NAMALWA (cell line): ENCODE measurements at places on chromosomes 13 and 19.

GRCh38 chr13:90142251-90142650 is 1205.2 kb upstream of the MIR17HG start:
- DNase-seq, result no peak

- DNase-seq, result no peak
Measured at GRCh38 chr13:74758188-74758587, 624.0 kb upstream of the KLF12 start.

DNA sequence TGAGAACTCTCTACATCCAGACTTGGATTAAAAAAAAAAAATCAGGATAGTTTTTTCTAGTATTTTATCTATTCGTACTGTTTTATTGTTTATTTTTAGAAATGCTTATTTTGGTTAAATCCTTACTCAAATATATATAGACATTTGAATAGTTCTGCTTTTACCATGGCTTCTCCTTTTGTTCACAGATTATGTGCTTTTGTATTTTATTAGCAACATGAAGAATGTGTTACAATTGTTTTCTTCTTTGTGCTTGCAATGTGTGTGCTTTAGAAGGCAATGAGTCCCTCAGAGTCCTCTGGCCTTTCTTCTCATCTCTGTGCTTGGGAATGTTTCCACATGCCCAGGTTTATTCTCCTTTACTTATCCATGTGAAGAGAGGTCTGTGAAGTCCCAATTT is 324.0 kb downstream of the KCNRG start:
- DNase-seq, result no peak

DNA sequence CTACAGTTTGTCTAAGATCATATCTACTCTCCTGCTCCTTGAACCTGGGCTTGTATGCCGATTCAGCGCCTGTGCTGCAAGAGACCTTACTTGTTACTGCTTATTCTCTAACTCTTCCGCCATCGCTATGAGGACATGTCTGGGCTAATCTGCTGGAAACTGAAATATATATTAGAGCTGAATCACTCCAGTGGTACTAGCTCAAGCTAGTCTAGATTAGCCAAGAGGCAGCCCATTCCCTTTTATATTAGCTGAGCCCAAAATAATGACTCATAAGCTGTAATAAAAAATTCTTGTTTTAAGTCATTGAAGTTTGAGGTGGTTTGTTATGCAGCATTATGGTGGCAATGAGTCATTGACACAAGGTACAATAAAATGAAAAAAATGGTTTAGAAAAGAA is 52.8 kb downstream of the SLC6A16 start:
- no peak for DNase-seq

DNA sequence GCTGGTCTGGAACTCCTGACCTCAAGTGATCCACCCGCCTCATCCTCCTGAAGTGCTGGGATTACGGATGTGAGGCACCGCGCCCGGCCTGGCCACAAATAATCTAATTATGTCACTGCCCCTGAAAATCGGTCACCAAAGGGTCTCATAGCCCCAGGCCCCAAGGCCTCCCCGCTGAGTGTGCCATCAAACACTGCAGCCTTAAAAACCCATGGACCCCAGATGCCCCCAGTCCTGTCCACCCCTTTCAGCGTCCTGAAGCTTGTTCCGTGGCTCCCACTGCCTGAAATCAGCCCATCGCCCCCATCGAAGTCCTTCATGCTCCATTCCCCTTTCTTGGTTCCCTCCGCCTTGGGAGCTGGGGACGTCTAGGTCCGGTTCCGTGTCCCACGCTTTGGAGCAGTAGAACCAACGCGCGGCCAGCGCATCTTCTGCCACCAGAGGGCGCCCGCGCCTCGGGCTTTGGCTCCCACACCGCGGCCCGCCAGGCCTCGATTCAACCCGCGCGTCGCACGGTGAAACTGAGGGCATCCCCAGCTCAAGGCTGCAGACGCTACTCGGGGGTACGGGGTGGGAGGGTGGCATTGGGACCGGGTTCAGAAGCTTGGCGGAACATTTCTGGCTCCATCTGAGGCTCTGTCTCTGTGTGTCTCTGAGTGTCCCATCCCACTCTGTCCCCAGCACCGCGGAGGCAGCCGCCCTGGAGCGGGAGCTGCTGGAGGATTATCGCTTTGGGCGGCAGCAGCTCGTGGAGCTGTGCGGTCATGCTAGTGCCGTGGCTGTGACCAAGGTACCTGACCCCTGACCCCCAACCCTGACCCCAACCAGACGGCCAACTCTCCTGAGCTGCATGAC is 3.5 kb downstream of the YJEFN3 start:
- DNase-seq, result peak; percentile 85

DNA sequence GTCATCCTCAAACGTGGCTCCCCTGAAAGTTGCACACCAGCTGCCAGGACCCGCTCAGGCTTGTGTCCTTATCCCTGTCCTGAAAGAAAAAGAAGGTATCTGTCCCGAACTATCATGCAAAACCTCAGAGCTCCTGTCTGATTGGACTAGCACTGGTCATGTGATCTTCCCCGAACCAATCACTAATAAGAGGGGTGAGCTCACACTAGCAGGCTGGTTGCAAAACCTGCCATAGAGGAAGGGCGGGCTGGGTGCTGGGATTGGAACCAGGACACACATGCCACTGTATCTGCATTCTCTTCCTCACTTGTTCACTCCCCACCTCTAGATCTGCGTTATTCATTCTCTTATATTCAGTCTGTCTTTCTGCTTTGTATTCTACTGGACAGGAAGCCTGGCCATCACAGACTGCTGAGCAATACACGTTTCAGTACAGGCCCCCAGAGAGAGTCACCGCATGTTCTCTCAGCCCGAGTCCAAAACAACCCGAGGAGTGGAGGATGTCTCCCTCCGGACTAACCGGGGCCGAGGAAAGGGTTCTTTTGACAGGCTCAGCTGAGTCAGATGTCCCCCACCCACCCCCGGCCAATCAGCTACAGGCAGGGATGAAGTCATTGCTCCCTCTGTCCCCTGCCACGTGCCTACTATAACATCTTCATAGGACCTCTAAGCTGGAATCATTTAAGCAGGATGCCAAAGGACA is 97.7 kb downstream of the SIPA1L3 start:
- peak; percentile 93 for DNase-seq

DNA sequence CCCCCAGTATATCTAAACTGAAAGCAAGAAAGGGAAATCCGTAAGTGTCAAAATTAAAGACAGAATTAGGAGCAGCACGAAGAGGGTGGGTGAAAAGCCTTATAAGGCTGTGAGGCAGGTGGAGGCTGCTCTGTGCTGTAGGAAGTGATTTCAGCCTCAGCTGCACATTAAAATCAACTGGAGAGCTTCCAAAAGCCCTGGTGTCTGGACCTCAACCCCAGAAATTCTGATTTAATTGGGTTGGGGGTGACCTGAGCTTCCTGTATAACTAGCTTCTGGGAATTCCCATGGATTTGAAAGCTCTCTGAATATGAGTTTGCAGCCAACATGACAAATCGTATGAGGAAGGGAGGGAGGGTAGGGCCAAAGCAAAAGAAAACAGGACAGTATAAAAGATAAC is 242.4 kb upstream of the TMTC4 start:
- DNase-seq, result no peak

DNA sequence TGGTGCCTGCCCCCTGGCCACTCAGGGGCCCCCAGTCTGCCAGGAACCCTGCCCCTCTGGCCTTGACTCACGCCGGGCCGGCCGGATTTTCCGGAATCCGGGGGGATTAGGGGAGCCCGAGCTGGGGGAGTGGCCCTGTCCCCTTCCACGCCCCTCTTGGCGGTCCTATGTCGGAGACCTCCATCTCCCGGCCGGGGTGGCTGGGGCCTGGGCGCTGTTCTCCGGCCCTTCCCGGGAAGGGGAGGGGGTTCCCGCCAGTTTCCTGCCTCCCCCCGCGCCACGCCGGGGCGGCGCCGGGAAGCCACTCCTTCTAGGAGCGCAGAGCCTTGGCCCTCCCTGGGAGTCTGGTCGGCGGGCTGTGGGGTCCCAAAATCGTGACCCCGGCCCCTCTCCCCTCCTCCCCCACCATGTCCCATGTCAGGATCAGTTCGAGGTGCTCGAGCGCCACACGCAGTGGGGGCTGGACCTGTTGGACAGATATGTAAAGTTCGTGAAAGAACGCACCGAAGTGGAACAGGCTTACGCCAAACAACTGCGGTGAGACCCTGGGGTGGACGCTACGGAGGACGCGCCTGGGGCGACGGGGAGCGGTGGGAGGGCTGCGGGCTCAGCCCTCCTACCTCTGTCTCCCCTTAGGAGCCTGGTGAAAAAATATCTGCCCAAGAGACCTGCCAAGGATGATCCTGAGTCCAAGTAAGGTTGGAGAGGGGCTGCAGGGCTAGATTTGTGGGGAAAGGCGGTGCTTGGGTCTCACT is 1.3 kb downstream of the TRIP10 start:
- DNase-seq, result peak; percentile 52

DNA sequence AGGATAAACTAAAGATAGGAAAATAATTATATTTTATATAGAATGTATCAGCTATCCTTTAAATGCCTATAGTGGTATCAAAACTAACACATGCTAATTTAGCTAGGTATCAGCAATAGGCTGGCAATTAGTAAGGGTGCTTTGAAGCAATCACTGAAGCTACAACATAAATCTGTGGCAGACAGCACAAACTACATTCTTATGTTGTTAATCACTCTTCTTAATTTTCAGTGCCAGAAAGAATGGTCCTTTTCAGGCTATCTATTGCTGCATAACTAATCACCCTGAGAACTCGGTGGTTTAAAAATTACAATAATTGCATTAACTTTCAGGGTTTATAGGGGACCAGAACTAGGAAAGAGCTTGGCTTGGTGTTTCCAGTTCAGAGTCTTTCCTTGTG is 963.1 kb downstream of the EFNB2 start:
- no peak for DNase-seq

DNA sequence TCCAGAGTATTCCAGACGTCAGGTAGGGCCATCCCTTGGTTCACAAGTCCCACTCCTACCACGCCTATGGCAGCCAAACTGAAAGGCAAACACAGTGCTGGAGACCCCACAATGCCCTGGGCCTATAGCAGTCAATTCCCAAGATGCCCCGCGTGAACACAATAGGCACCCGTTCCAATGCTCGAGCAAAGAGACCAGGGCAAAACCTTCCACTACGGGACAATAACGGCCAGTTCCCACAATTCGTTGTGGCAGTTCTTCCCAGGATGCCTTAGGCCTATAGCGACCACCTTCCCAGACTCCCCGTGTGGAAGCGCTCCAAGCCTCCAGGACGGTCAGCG is 538 bp downstream of the ZNF428 start:
- DNase-seq, result peak; percentile 59

DNA sequence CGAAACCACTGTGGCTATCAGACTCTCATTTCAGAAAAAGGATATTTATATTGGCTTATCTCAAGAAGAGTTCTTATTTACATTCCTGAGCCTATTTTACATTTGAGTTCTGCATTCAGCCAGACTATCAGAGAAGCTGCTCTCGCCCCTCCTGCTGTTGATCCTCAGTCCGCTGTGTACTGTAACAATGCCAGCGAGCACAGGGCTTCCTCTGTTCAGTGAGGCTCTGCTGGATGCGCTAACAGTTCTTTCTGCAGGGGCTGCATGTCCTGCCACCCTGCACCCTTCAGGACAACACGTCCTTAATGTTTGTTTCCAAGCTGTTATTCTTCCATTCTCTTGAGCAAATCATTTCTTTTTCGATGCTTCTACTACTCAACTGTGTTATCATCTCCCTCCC is 463.7 kb upstream of the SGCG start:
- DNase-seq, result no peak

DNA sequence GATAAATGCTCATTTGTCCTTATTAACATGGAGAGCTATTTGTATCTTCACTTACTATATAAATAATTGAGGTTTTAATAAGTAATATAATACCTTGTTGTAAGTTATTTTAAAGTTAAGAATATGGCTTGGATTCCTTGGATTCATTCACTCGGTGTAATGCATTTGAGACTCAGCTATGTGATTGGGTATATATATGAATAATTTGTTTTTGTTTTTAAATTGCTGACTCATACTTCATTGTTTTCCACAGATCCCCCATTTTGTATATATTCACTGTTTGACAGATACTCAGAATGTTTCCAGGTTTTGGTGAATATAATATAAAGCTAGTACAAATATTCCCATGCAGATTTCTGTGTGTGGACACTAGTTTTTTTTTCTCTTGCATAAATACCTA is 6.8 kb upstream of the CEACAM18 start:
- no peak for DNase-seq

GRCh38 chr13:87172166-87172835 is 498.9 kb upstream of the SLITRK5 start:
- DNase-seq, result no peak

- no peak for DNase-seq
Measured at GRCh38 chr19:36916991-36917390, 859 bp downstream of the ZNF568 start.

DNA sequence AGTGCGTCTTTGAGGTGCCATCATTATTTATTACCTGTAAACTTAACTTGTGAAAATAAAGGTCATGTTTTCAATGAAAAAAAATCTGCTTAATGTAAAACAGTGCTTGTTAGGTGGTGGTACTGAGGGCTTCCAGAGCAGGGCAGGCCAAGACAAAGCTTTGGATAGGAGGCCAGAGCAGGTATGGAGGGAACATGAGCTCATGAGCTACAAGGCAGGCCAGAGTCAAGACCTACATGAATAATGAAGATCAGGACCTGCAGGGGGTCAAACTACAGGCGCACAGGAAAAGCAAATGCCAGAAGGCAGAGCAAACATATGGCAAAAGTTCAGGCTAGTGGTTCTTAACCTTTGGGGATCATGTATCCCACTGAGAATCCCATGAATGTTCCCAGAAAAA is 343.5 kb downstream of the GPC5 start:
- DNase-seq, result no peak

- no peak for DNase-seq
Measured at GRCh38 chr13:104847922-104848321, 1687.5 kb downstream of the EFNB2 start.

GRCh38 chr13:76380446-76381065 is 505.6 kb downstream of the KCTD12 start:
- DNase-seq, result no peak

- no peak for DNase-seq
Measured at GRCh38 chr13:113014752-113015745, 46.0 kb downstream of the MCF2L start.

DNA sequence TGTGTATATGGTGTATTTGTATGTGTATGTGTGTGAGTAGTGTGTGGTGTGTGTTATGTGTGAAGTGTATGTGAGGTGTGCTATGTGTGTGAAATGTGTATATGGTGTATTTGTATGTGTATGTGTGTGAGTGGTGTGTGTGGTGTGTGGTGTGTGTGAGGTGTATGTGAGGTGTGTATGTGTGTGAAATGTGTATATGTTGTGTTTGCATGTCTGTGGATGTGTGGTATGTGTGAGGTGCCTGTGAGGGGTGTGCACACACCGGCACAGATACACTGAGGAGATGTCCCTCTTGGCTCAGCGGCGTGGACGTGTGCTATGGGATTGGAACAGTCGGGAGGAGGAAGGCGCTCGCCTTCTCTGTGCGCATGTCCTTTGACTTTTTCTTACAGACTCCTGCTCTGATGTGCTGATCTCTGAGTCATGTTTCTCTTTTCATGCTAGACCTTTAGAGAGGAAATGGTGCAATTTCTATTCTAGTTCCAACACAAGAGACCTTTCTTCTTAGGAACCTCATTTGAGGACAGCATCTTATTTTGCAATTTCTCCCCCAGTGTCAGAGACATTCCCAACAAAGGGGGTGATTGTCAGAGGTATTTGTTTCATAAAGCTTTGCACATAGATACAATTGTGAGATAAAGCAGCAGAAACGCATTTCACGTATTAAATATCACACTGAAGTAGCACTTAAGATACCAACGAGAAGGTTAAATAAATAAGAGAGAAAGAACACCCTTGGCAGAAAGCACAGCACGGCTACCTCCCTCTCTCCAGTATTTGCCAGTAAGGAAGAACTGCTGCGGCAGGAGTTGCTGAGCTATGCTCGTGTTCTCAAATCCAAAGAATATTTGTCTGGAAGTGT is 11.3 kb upstream of the TNFRSF19 start:
- no peak for DNase-seq
